ENCODE measurements at places on chromosomes 4 and X.

DNA sequence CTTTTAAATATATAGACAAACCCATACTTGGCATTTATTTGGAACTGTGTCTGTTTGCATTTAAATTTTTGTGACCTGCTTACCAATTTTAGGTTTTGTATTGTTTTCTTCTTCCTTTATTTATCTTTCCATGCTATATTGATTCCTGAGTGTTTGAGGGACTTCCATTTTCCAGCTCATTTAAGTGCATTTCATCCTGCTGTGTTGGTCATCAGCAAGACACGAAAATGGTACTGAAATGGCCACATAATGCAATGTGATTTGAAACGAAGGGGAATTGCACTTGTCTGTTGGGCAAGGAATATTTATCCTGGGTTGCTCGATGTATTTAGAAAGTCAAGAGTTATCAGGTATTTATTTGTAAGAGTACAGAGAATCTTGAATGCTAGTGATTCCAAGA lies 524.3 kb upstream of the MAGEB2 start:
- no peak for DNase-seq

- no peak for DNase-seq
These were observed 115.4 kb upstream of the ESX1 start for GRCh38 chrX:104370089-104370488.

DNA sequence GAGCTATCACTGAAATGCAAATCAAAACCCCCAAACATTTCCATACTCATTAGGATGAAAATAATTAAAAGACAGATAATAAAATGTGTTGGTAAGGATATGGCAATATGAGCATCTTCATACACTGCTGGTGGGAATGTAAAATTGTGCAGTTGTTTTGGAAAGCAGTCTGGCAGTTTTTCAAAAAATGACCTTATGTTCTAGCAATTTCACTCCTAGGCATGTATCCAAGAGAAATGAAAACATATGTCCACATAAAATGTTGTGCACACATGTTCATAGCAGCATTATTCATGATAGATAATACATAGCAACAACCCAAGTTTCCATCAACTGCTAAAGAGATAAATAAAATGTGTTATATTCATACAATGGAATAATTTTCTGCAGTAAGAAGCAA lies 14.8 kb upstream of the GPRASP2 start:
- no peak for DNase-seq

DNA sequence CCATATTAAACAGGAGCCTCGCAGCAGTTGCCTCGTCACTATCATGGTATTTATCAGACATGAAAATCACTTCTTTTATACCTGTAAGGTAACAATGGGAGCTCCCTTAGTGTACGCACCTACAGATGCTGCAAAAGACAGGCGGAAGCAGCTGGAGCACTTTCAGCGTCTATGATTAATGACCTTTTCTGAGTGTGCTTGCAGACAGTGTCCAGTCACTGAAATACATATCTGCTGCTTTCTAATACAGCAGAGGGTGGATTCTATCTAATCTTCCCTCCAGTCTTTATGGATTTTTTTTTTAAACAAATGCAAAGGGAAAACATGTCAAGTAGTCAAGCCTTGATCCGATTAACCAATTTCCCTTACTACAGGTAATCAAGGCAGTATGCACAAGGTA lies 24.1 kb downstream of the DCTD start:
- DNase-seq, result no peak

DNA sequence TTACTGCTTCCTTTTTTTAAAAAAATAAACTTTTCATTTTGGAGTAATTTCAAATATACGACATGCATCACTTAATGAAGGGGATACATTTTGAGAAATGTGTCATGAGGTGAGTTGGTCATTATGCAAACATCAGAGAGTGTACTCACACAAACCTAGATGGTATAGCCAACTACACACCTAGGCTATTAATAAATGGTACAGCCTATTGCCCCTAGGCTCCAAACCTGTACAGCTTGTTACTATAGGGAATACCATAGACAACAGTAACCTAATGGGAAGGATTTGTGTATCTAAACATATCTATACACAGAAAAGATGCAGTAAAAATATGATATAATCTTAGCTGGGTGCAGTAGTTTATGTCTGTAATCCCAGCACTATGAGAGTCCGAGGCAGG lies 29.1 kb downstream of the SETD7 start:
- no peak for DNase-seq

- DNase-seq, result no peak
These were observed 178.0 kb downstream of the PALLD start for GRCh38 chr4:168674866-168675265.

- no peak for DNase-seq
These were observed at the start of gene ADH1C for GRCh38 chr4:99352602-99353537. Gene ADH1C, minus strand, starts transcription at chr4:99352746. Its CDS starts 71 bp downstream, at chr4:99352675.

DNA sequence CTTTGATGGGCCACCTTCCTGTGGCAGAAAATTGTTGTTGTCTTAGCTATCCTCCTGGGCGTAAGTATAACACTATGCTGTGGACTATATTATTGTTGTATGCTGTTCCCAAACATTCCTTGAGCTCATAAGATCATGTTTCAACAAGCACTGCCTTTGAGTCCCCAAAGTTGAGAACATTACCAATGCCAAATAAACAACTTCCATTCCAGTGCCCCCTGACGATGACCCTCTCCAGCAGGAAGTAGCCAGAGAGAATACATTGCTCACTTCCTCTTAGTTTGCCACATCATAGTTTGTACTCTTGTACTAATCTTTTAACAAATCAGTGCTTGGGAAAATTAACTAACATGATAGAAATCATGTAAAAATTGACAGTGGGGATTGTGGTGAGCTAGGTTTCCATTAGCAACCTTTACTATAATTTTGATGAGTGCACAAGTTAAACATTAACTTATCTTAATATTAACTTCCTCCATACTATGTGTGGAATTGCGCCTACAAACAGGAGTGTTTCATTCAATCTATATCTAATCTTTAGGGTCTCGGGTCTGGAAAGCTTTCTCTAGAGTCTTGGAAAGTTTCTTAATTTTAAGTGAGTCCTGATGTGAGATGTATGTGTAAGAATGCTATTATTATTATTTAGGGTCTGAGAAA lies 20.3 kb upstream of the DHX15 start:
- DNase-seq, result no peak

- no peak for DNase-seq
These were observed 216.6 kb downstream of the DCTD start for GRCh38 chr4:182700362-182701160.

DNA sequence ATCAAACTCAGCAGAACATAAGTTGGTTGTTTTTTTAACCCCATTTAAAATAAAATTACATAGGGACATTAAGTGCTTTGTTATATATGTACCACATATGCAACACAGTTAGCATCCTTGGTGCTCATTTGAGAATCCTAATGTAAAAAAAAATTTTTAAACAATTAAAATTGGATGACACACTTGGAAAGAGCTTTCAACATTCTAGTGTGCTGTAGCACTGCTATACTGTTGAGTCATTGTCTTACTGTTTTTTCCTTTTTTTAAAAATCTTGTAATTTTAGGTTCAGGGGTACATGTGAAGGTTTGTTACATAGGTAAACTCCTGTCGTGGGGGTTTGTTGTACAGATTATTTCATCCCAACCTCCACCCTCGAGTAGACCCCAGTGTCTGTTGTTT lies 12.8 kb downstream of the THAP9 start:
- no peak for DNase-seq

DNA sequence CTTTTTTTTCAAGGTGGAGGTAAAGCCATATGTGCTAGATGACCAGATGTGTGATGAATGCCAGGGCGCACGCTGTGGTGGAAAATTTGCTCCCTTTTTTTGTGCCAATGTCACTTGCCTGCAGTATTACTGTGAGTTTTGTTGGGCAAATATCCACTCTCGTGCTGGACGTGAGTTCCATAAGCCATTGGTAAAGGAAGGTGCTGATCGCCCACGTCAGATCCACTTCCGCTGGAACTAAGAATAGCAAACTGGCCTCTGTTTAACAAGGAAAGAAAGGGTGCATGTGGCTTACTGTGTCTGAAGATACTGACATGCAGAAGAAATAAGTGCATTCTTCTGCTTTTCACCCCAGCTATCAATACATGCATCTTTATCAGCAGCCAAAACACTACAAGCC lies 63.9 kb downstream of the CPEB2 start:
- DNase-seq, result no peak

DNA sequence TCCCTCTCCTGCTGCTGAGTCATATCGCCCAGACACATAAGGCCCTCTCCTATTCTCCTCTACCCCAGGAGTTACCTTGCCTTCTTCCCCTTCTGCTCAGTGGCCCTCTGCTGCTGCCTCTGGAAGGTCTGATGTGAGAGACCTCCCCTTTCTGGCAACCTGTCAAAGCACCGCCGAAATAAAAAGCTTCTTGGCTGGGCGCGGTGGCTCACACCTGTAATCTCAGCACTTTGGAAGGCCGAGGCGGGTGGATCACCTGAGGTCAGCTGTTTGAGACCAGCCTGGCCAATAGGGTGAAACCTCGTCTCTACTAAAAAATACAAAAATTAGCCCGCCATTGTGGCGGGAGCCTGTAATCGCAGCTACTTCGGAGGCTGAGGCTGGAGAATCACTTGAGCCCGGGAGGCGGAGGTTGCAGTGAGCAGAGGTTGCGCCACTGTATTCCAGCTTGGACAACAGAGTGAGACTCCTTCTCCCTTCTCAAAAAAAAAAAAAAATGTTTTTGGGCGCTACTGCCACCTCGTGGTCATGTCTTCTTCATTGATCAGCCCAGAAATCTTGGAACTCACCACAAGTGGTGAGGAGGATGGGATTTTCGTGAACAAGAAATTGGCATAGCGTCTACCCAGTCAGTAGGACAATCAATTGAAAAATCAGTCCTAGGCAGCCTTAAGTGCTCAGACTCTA lies 8.6 kb upstream of the ZXDA start:
- no peak for DNase-seq

- no peak for DNase-seq
These were observed 83.8 kb upstream of the LCORL start for GRCh38 chr4:18105030-18106011.

All from activated gamma-delta T cell (primary cell).